ENCODE measurements at places on chromosomes 7 and 10. TPM values are rescaled to one million over a fixed set of nuclear protein-coding genes. Genes with fewer than 3 reads are reported as not detected.

CLCN1 gene
- not detected for polyA plus RNA-seq

CHN2 gene
- polyA plus RNA-seq, result 26.5 TPM

TIMM23 gene
- polyA plus RNA-seq, result 70.9 TPM

NPFFR1 gene
- polyA plus RNA-seq, result 0.56 TPM

ADGRA1 gene
- 7.4 TPM for polyA plus RNA-seq

SPDYE16 gene
- polyA plus RNA-seq, result not detected

GPR22 gene
- polyA plus RNA-seq, result 0.97 TPM

CALD1 gene
- polyA plus RNA-seq, result 15.5 TPM

R3HCC1L gene
- 3.2 TPM for polyA plus RNA-seq

GHRHR gene
- polyA plus RNA-seq, result 1.6 TPM

VAX1 gene
- 0.48 TPM for polyA plus RNA-seq

SORCS1 gene
- 0.71 TPM for polyA plus RNA-seq

ZNF735 gene
- not detected for polyA plus RNA-seq

MYL7 gene
- not detected for polyA plus RNA-seq

TAS2R41 gene
- polyA plus RNA-seq, result not detected

MYL10 gene
- not detected for polyA plus RNA-seq

NRG3 gene
- 3.0 TPM for polyA plus RNA-seq

GPR146 gene
- polyA plus RNA-seq, result 10.5 TPM

PITX3 gene
- not detected for polyA plus RNA-seq

VDAC2 gene
- 234 TPM for polyA plus RNA-seq
